Stimulated activated CD4-positive, alpha-beta T cell treated with anti-CD3 and anti-CD28 coated beads, TNF-alpha, amount 100 ng/mL, for 4 hours (primary cell): ENCODE measurements at places on chromosomes 3 and 15.
A peak's percentile ranks its signal among the peaks of the same experiment; 100 is the strongest.

GRCh38 chr3:123100193-123100776, 33.5 kb downstream of the PDIA5 start:
- DNase-seq: no peak

DNA sequence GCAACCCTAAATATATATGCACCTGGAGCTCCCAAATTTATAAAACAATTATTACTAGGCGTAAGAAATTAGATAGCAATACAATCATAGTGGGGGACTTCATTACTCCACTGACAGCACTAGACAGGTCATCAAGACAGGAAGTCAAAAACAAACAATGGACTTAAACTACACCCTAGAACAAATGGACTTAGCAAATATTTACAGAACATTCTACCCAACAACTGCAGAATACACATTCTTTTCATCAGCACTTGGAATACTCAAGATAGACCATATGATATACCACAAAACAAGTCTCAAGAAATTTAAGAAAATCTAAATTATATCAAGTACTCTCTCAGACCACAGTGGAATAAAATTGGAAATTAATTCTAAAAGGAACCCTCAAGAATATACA, 201.5 kb downstream of the OSBPL10 start:
- no peak for DNase-seq

GRCh38 chr15:78605201-78605600, 15.6 kb downstream of the CHRNA3 start:
- DNase-seq: no peak

DNA sequence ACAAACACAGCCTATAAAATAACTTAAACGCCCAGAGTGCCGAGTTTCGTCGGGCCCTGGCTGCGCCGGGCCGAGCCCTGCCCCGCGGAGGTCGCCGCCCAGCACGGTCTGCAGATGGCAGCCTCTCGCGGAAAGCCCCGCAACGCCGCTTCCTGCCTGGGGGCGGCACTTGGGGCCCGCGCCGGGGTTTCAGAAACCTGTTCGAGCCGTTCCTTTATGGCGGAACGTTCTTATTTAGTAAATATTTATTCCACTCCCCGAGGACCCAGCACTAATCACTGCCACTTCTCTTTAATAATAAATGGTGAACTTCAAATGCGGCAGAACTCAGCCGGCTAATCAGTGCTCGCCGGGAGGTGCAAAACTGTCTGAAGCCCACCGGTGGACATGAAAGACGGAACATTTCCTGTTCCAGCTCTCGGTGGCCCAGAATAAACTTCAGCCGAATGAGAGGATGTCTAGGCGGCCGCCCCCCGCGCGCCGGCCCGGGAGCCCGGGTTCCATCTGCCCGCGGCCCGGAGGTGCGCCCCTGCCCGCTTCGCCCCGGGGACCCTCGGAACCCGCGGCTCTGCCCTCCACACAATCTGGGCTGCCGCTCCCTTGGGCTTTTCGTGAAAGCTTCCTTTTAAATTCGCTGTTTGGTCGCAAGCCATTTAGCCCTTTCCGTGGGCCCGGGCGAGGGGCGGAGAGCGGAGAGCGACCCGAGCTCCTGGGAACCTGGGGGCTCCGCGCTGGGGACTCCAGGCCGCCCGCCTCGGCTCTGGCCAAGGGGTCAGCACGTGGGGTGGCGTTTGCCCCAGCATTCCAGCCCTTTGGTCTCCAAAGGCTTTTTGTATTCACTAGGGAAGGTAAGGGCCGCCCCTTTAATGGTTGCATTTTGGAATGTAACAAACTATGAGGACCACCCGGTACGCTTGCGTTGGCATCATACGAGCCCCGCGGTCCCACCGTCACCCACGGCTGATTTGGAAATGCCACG, 110.8 kb upstream of the ATP11B start:
- DNase-seq: peak; percentile 23

DNA sequence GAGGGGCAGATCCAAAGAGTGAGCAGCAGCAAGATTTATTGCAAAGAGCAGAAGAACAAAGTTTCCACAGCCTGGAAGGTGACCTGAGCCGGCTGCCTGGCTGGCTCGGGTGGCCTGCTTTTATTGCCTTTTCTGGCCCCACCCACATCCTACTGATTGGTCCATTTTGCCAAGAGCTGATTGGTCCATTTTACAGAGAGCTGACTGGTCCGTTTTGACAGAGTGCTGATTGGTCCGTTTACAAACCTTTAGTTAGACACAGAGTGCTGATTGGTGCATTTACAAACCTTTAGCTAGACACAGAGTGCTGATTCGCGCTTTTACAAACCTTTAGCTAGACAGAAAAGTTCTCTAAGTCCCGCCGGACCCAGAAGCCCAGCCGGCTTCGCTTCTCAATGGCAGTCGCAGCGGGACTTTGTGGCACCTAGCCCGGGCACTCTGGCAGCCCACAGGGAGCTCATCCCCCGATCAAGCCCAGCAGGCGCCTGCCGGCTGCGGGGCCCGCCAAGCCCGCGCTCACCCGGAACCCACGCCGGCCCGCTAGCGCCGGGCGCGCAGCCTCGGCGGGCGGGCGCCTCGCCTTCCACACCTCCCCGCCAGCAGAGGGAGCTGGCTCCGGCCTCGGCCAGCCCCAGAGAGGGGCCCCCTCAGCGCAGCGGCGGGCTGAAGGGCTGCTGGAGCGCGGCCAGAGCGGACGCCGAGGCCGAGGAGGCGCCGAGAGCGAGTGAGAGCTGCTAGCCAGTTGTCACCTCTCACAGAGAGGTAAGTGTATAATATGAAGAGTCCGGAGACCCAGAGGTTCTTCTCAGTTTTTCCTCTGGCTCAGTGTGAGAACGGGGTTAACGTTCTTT, 339.2 kb downstream of the CHL1 start:
- DNase-seq: no peak

- no peak for DNase-seq
These were observed 53.4 kb downstream of the SIDT1 start for GRCh38 chr3:113585720-113586119.
